ENCODE measurements at places on chromosomes 11 and 22. TPM values are rescaled to one million over a fixed set of nuclear protein-coding genes. Genes with fewer than 3 reads are reported as not detected.

GRCh38 chr11:128575961-128576350 is 11.4 kb downstream of the ETS1 start:
- peak; percentile 22 for DNase-seq

DNA sequence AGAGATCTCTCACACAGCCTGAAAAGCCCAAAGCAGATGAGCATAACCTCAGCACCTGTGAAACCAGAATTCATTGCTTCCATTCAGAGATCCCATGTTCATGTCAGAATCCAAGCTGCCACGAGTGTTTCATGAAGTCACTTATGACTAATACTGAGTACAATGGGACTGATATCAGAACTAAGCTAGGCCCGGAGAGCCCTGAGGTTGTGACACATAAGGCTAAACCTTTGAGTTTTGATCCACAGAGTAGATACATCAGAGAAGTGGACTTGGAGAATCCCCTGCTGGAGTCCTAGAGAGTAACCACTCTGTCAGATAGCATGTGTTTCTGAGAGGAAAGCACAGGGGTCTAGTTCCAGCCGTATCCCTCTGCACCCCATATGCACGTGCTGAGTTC is 890 bp upstream of the GLYATL1 start:
- DNase-seq, result no peak

GRCh38 chr11:96744697-96745096 is 354.9 kb downstream of the JRKL start:
- no peak for DNase-seq

DNA sequence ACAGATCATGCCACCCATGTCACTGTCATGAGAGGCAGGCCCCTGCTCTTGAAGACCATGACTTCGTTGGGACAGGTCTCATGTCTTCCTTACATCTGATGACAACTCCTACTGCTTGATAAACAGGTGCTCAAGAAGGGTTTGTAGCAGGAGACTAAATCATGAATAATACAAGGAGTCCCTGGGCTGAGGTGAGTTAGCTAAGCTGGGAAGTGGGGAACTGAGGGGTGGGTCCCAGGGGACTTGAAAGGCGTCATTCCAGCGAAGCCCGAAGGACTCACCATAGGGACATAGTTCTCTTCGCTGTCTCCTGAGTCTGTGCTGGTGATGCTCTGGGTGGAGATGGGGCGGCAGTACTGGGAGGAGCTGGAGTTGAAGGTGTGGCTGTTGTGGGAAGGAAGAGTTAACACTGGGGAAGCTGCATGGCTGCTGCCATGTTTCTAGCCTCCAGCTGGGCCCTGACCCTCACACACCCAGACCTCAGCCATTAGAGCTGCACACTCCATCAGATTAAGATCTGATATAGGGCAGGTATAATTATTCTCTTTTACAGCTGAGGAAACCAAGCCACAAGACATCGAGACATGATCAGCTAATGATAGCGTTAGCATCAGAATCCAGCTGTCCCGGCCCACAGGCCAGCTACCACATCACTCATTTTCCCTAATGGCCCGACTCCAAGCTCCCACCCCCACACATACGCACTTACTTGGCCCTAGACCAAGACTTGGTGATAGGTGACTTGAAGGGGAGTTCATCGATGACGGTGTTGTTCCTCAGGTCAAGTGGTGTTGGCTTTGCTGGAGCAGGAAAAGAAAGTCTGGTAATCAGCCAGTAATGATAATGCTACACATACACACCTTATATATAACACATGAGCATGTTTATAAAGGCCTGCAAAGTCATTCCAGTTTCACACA is 32.9 kb downstream of the USP35 start:
- DNase-seq, result no peak

GRCh38 chr11:111834432-111835163 is 36.8 kb downstream of the ALG9 start:
- no peak for DNase-seq

DNA sequence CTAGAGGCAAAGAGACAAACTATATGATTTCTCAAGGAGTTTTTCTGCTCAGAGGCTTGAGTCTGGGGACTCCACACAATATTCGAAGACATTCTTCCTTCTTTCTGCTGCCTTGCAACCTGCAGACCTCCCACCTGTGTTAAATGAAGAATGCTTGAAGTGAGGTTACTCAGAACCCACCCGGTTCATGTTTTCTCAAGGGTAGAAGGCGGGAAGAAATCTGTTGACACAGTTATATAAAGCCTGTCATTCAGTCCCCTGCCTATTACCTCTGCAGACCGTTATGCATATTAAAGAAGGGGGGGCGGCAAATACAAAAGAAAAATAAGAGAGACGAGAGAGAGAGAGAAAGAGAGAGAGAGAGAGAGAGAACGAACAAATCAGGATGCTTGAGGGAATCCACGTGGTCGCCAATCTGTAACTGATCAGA is 2.2 kb upstream of the KMT2A start:
- no peak for DNase-seq

GRCh38 chr11:1291295-1292017 is 18.0 kb downstream of the TOLLIP start:
- no peak for DNase-seq

- DNase-seq, result peak; percentile 86
Measured at GRCh38 chr11:2888266-2888968, 2.8 kb upstream of the CDKN1C start.

DNA sequence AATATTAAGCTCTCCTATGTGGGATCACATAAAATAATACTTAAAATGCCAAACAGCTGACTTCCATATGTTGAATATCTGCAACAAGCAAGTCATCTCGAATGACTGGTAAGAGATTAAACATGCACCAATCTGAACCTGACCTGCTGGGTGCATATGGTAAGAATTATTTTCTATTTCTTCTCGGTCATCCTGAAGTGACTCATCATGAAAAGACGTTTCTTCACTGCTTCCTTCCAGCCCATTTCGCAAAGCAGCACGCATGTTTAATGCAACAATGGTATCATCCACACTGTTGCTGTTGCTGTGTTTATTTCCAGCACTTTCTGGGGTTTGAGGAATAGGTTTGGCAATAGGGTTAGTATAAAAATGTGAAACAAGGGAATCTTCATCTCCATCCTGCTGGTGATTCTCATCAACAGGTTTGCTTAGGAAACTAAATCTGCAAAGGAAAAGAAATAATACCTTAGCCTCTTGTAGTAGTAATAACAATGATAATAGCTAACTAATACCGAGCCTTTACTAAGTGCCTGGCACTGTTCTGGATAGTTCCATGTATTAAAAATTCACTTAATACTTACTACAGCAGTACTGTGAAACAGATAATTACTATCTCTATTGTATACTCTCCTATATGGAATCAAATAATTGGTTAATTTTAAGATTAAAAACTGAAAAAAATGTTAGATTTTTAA is 52.0 kb upstream of the CHRNA10 start:
- no peak for DNase-seq

GRCh38 chr11:1559111-1559951 is 12.7 kb downstream of the DUSP8 start:
- DNase-seq, result peak; percentile 27

GRCh38 chr22:47151490-47151889 is 389.0 kb downstream of the TBC1D22A start:
- no peak for DNase-seq

DNA sequence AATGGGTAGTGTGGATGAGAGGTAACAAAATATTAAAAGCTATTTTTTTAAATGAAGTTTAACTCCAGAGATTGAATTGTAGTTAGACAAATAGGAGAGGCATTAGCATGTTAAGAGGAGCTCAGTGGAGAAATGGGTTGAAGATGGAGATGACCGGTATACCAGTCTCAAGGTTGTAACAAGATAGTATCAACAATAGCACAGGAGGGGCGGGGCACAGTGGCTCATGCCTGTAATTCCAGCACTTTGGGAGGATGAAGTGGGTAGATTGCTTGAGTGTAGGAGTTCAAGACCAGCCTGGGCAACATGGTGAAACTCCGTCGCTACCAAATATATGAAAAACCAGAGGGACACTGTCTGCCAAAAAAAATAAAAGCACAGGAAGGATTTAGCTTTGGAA is 6.0 kb upstream of the ANKRD42 start:
- DNase-seq, result no peak

DNA sequence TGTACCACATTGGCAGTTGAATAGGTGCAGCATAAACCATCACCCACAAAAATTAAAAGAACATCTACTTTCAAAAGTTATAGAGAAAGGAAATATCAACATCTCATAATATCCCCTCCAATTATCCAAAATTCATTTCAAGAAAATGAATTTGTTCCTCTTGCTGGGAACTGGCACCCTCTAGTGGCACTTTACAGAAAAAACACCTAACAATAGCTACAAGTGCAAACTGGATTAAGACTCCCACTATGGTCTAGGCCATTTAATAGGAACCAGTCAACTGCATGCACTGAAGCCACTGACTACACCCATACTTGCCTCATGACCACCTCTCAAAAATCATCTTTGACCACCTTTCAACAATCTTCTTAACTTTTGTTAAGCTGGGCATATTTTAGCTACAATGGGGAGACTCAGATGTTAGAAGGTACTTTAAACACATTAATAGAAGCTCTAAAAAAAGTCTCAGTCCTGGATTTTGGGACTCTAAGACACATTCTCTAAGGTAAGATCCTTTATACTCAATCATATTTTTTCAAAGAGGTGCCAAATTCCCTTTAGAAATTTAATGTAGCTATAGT is 17.3 kb downstream of the TRAF6 start:
- DNase-seq, result peak; percentile 22

DNA sequence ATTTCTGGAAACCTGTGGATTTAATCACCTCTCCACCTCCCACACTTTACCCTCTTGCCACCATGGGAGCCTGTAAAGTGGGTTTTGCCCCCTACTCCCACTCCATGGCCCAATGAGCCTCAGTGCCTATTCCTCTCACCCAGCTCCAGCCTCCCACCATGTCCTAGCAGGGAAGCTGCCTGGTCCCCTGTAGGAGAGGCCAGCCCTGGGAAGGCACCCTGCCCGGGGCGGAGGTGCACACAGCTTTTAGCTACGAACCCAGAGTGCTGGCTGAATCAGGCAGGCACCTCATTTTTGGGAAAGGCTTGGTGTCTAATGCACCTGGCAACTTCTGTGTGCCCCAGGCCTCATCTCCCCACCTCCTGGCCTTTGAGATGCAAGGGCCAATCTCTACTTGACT is 35.8 kb upstream of the ALX4 start:
- DNase-seq, result no peak

GRCh38 chr11:83970061-83970671 is 684.0 kb upstream of the CCDC90B start:
- no peak for DNase-seq

- DNase-seq, result no peak
Measured at GRCh38 chr11:91194546-91194945, 971.7 kb upstream of the CHORDC1 start.

- no peak for DNase-seq
Measured at GRCh38 chr22:36935313-36935610, 21.8 kb downstream of the CSF2RB start.

DNA sequence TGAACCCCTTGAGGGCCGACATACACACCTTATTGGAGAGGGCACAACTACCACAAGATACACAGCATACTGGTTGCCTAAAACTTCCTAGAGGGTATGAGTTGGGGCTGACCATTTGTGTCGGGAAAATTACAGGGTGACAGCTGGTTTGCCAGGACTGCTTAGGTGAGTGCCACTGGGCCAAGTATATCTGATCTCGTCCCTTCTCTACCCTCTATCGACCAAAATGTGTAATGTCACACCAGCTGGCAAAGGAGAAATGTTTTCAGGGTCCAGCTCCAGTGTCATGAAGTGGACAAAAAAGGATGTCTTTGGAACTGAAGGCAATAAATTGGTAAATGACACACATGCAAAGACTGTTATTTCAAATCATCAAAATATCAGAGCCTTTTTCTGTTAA is 126.1 kb downstream of the PGR start:
- no peak for DNase-seq

DNA sequence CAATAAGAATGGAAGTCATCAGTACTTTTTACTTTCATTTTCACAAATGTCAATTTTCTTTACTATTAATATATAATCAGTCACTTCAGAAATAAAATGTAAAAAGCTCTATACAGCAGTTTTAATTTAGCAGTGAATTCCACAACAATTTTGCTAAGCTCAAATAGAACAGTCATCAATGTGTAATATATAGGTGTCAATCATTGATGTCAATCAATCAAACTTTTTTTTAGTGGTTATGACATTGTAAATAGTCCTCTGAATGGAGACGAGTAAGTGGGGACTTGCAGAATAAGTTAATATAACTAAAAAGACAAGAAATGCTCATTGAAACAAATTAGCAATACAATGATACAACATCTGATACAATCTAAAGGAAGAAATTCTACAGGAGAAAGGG is 327.4 kb downstream of the GUCY1A2 start:
- DNase-seq, result no peak

DMC1 gene
- 0.27 TPM for total RNA-seq

OR51I1 gene
- not detected for total RNA-seq

KCNE3 gene
- not detected for total RNA-seq

TEX12 gene
- total RNA-seq, result not detected

EIF3M gene
- total RNA-seq, result 269 TPM

ADAMTS8 gene
- total RNA-seq, result not detected
